Effector memory CD8-positive, alpha-beta T cell (primary cell): ENCODE measurements at places on chromosomes 2 and 18.

DNA sequence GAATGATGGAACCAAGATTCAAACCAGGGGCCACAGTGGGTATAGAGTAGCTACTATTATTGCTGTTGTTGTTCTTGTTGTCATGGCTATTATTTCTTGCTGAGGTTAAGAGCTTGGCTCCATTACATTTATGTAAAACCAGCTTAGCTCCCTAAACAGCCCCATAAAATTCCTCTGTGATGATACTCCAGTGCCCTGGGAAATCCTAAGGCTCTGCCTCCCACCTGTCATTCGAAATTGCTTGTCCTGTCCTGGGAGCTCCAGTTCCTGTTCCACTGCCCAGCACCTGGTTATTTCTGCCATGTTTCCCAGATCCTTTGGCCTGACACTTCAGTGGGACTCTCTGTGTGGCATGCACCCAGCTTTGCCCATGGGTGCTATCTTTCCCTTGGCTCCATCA lies 27.8 kb upstream of the NCOA1 start:
- no peak for DNase-seq

DNA sequence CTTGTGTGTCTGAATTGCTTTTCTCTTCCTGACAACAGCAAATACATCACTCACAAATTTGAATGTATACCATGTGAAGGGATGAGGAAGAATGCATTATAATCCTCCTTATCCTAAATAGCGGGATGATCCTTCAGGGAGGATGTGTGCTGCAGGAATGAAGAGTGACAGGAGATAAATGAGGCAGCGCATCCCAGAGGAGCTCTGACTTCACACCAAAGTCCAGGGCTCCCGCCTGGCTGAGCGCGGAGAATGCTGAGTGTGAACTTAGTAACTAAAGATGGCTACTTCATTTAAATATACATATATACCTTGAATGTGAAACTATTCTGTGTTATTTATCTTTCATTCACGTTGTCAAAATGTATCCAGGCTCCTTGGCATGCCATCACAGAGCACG lies 145.2 kb upstream of the TPO start:
- DNase-seq, result no peak

DNA sequence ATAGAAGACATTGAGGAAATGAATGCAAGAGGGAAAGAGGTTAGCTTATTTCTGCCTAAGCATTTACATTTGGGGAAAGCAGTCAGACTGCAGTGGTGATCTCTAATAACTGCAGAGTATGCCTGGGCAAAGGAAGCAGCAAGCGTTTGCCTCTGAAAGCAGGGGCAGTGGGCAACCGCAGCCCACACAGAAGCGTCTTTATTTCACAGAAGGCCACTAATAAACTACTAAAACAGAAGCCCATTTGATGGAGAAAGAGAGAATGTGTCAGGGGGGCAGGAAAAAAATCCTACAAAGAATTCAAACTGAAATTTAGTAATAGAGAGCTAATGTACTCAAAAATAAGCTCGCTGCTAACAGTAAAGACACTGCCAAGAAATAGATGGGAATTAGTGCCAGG lies 53.1 kb downstream of the LRRTM4 start:
- DNase-seq, result no peak

- DNase-seq, result no peak
These were observed 312 bp downstream of the NR4A2 start for GRCh38 chr2:156332284-156332533.

- DNase-seq, result no peak
These were observed 88.3 kb downstream of the NRP2 start for GRCh38 chr2:205770577-205770976.

GRCh38 chr2:9388950-9389911 lies 34.1 kb downstream of the ITGB1BP1 start:
- no peak for DNase-seq

DNA sequence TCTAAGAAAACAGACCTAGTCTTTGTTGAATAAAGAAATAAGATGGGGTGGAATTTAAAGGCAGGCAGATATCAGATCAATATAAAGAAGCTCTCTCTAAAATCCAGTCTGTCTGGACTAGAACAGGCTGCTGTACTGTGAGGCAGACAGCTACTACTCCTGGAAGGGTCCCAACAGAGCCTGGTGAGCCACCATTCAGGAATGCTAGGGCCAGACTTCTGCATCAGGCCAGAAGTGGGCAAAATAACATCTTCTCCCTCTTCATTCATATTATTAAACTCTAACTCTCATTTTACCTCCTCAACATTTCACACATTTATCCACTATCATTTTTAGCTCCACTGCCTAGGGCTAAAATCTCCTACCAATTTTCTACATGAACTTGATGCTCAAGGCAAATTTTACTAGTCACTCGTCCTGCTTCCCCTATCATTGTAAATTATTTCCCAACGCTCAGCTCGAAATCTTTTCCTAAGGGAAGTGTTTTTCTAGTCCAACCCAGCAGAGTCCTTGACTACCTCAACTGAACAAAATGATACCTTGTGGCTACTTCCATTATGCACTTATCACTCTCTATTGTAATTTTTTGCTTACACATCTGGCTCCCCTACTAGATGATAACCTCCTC lies 45.2 kb upstream of the GLS start:
- no peak for DNase-seq
